ENCODE measurements at places on chromosomes 4 and X.

DNA sequence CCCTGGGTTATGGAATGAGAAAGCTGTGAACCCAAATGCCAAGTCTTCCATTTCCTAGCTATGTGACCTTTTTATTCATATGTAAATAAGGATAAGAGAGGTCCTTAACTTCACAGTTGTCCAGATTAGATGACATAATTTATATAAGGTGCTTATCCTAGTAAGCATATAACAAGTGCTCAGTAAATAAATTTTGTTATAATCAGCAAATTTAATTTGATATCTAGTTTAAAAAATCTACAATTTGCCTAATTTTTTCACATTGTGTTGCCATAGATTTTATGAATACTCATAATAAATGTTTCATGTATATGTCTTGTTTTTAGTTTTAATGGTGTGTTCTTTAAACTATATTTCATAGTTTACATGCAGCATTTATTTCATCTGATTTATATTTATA, 130.4 kb upstream of the SPRY1 start:
- no peak for DNase-seq

DNA sequence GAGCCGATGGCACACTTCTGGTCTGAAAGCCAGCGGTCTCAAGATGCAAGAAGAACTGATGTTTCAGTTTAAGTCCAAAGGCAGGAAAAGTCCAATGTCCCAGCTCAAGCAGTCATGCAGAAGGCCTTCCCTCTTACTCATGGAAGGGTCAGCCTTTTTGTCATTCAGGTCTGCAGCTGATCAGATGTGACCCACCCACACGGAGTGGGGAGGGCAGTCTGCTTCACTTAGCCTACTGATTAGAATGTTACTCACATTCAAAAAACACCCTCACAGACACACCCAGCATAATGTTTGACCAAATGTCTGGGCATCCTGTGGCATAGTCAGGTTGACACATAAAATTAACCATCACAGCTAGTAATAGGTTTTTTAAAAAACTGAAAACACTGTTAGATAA, 6.6 kb downstream of the HCCS start:
- no peak for DNase-seq

GRCh38 chrX:11269996-11270395, 23.2 kb upstream of the AMELX start:
- no peak for DNase-seq

- no peak for DNase-seq
Measured at GRCh38 chrX:129618997-129619396, 35.8 kb downstream of the APLN start.

GRCh38 chr4:61320631-61321030, 120.5 kb downstream of the ADGRL3 start:
- DNase-seq = no peak

DNA sequence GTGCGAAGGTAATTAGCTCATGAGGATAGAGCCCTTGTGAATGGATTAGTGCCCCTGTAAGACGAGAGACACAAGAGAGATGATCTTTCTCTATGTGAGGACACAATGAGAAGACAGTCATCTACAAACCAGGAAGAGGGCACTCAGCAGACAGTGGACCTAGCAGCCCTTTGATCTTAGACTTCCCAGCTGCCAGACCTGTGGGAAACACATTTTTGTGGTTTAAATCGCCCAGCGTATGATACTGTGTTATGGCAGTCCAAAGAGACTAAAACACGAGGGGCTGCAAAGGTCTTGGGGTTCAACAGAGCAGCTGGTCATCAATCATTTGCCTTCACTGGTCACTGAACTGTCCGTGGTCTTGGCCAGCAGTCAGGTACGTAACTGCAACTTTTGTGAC, 9.2 kb upstream of the SYNPO2 start:
- no peak for DNase-seq

GRCh38 chr4:183118585-183118984, 19.5 kb downstream of the WWC2 start:
- DNase-seq = no peak

DNA sequence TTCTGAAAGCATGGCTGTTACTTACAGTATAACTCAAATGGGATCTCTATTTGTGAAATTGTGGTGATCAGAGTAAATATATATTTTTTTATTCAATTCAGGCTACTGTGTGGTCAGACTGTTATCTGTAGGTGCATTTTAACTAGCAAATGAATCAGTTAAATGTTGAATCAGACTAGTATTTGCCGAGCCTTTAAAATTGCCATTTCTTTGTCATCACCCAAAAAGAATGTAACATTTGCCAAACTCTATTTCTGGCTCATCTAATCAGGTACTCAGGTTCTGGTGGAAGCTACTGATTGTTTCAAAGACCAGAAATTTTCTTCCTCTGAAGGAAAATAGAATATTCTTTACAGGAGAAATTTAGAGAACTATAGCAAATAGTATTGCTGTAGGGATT, 1.8 kb upstream of the NAA15 start:
- no peak for DNase-seq

DNA sequence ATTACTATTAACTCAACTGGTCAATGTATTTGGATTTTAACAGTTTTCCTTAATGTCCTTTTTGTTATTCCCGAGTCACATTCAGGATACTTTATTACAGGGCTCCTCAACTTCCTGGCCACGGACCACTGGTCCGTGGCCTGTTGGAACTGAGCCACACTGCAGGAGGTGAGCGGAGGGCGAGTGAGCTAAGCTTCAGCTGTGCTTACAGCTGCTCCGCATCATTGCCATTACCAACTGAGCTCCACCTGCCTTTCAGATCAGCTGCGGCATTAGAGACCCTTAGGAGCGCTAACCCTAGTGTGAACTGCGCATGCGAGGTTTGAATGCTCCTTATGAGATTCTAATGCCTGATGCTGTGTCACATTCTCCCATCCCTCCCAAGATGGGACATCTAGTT, 591.7 kb downstream of the CCSER1 start:
- no peak for DNase-seq

DNA sequence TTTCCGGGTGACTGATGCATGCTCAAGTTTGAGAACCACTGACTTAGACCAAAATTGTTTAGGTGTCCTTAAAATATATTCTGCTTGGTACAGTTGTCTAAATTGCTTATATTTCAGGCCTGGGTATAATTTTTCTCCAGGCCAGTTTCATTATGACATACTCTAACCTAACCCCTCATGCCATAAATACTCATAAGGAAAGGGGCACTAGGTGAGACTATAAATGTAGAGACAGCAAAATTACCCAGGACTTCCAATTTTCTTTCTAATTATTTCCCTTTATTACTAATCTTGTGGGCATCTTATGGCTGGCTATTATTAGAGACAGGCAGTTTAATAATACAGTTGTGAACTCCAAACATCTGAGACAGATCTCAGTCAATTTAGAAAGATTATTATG, 150.2 kb downstream of the RRAGB start:
- DNase-seq = no peak

GRCh38 chr4:37540486-37540885, 145.7 kb downstream of the RELL1 start:
- no peak for DNase-seq

DNA sequence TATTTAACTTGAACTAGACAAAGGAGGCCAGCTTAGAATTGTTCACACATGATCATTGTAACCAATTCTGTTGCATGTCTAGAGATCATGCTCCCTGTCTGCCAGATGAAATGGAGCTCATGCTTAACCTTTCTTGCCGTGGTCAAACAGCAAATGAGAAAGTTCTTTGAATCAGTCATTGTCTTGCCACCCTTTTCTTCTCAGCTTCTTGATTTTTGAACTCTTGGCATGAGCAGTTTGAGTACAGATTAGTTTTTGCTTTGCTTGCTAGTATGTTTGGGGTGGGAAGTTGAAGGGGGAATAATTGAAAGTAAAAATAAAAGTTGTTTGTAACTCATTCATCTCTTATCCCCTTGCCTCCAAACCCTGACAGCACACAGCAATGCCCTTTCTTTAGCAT, 4.7 kb downstream of the MTM1 start:
- no peak for DNase-seq

GRCh38 chrX:19772822-19773628, 114.4 kb downstream of the SH3KBP1 start:
- DNase-seq = no peak

DNA sequence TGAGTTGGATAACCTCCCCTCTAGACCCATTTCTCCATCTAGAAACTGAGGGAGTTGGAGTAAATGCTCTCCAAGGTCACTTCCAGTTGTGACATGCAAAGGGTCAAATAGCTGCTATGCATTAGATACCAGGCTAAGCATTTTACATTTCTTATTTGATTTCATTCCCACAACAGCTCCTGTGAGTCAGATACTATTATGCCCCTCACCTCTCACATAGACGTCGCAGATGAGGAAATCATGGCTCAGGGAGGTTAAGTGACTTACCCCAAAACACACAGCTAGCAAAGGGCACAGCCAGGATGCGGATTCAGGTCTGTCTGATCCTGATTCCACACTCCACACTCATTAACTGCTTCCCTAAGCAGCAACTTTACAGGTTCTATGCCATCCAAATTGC, 57.7 kb downstream of the PRPS1 start:
- no peak for DNase-seq

GRCh38 chrX:2507196-2507595, 6.4 kb upstream of the DHRSX start:
- no peak for DNase-seq

DNA sequence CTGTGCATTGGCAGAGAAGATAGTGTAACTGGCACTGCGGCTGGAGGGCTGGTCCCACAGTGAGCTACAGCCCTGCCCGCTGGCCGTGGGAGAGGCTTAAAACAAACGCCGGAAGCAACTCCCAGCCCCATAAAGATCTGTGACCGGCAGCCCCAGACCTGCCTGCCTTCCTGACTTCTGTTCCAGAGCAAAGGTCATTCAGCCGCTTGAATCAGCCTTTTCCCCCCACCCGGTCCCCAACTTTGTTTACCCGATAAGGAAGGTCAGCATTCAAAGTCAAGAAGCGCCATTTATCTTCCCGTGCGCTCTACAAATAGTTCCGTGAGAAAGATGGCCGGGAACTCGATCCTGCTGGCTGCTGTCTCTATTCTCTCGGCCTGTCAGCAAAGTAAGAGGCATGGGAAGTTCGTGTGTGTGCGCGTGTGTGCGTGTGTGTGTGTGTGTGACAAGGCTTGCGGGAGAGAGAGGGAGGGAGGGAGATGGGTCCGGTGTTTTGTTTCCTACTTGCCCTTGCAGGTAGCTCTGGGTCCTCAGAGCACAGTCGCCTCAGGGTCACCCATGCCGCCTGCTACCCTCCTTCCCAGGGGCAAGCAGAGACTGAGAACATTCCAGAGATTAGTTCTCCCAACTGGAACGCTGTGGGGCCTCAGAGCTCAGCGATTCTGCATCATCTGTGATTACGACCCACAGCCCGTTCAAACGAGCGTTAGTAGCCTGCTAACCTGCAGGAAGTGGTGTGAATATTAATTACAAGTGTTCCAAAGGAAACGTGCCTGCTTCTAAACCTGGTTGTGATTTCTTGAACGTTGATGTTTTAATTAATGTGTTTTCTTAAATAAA, at the start of gene MGST2:
Gene MGST2 (plus strand): TSS at position 130 of the 840 bp plus-strand sequence. CDS start 201 bp downstream, at position 331.
- peak; percentile 17 for DNase-seq

GRCh38 chr4:83075311-83076095, 39.0 kb downstream of the PLAC8 start:
- no peak for DNase-seq

GRCh38 chrX:24125028-24125612, 24.4 kb upstream of the ZFX start:
- DNase-seq = no peak
